Neural crest cell (in vitro differentiated cells): ENCODE measurements at places on chromosomes 5 and 9. TPM values are rescaled to one million over a fixed set of nuclear protein-coding genes. Genes with fewer than 3 reads are reported as not detected.

DNA sequence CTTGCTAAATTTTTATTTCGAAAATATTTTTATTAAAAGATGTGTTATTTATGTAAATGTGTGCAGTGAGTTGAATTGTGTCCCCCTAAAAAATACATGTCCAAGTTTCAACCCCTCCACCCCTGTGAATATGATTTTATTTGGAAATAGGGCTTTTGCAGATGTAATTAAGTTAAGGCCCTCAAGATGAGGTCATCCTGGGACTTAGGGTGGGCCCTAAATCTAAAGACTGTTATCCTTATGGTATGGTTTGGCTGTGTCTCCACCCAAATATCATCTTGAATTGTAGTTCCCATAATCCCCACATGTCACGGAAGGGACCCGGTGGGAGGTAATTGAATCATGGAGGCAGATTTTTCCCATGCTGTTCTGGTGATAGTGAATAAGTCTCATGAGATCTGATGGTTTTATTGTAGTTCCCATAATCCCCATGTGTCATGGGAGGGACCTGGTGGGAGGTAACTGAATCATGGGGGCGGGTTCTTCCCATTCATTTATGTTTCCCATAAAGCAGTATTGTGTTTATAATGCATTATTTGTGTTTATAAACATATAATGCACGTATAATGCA lies 1.5 kb upstream of the TMED7 start:
- no peak for DNase-seq
- no peak overlapping the region for H3K27ac ChIP-seq
- no peaks in the 10 kb centered on the region for H3K27me3 ChIP-seq
- H3K4me1 ChIP-seq, result peaks cover 12% of the 10 kb centered on the region
- H3K36me3 ChIP-seq, result peaks cover under 1% of the 10 kb centered on the region

- peaks cover 8% of the 10 kb centered on the region for H3K4me1 ChIP-seq
- H3K4me3 ChIP-seq, result no peak overlapping the region
- no peaks in the 10 kb centered on the region for H3K36me3 ChIP-seq
- no peak overlapping the region for H3K27ac ChIP-seq
Observed at GRCh38 chr5:150579462-150580400, 60.7 kb upstream of the SYNPO start.

The RPS23 gene
- 2,549 and 2,556 TPM in 2 replicates for total RNA-seq

DNA sequence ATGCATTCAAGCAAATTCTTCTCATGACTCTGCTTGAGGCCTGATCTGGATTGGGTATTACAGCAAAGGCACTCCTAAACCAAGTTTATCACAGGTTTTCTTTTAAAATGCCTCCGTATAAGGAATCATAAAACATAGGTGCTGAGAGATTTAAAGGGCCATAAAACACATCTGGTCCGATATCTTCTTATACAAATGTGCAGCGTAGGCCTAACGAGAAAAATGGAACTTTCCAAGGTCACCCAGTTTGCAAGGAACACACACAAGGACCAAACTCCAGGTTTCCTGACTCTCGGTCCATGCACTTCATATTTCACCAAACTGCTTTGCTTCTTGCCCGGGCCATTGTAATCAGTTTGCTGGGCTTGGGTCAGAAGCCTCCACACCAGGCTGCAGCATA lies 22.1 kb downstream of the SH3RF2 start:
- no peaks in the 10 kb centered on the region for H3K27me3 ChIP-seq
- H3K36me3 ChIP-seq, result no peaks in the 10 kb centered on the region
- H3K4me1 ChIP-seq, result no peaks in the 10 kb centered on the region
- H3K4me3 ChIP-seq, result no peak overlapping the region
- no peak for DNase-seq

GRCh38 chr5:57277085-57277484 lies 103.2 kb downstream of the GPBP1 start:
- no peak overlapping the region for H3K4me3 ChIP-seq
- no peaks in the 10 kb centered on the region for H3K4me1 ChIP-seq
- no peaks in the 10 kb centered on the region for H3K27me3 ChIP-seq
- no peak for DNase-seq
- no peaks in the 10 kb centered on the region for H3K36me3 ChIP-seq
- H3K27ac ChIP-seq, result no peak overlapping the region

DNA sequence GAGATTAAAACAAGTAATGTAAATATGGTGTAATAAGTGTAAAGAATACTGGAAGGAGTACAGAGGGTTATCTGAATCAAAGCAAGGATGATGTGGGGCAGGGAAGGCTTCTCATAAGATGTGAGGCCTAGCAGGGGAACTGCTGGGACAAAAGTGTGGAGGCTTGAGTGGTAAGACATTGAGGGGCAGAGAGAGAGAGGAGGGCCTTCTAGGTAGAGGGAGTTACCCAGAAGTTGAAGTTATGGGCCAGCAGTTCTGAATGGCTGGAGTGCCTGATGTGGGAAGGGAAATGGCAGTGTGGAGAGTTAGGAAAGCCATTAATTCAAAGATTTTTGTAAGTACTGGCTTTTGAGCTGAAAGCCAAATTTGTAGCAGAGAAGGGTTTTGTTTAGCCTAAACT lies 36.8 kb downstream of the CPEB4 start:
- no peaks in the 10 kb centered on the region for H3K27me3 ChIP-seq
- no peak overlapping the region for H3K27ac ChIP-seq
- no peak for DNase-seq

GRCh38 chr5:52466113-52466512 lies 321.6 kb upstream of the ITGA1 start:
- no peak overlapping the region for H3K27ac ChIP-seq
- H3K27me3 ChIP-seq, result no peaks in the 10 kb centered on the region
- H3K36me3 ChIP-seq, result no peaks in the 10 kb centered on the region
- DNase-seq, result no peak
- no peak overlapping the region for H3K4me3 ChIP-seq

GRCh38 chr5:143574236-143574635 lies 170.8 kb upstream of the NR3C1 start:
- no peak overlapping the region for H3K4me3 ChIP-seq
- H3K36me3 ChIP-seq, result no peaks in the 10 kb centered on the region
- H3K27me3 ChIP-seq, result no peaks in the 10 kb centered on the region
- no peak for DNase-seq

The PCDHB10 gene
- total RNA-seq, result 5.2 and 5.5 TPM in 2 replicates

The FYB1 gene
- total RNA-seq, result not detected in 2 replicates

- peaks cover 14% of the 10 kb centered on the region for H3K27me3 ChIP-seq
- H3K4me3 ChIP-seq, result peak overlapping the region; percentile 83
- no peaks in the 10 kb centered on the region for H3K36me3 ChIP-seq
- peak overlapping the region; percentile 38 for H3K27ac ChIP-seq
- peaks cover 15% of the 10 kb centered on the region for H3K4me1 ChIP-seq
Observed at GRCh38 chr9:6080154-6080716, 64.8 kb upstream of the RANBP6 start.

GRCh38 chr9:132742821-132743311 lies 72.6 kb downstream of the GTF3C4 start:
- H3K4me1 ChIP-seq, result peaks cover 27% of the 10 kb centered on the region
- no peak overlapping the region for H3K27ac ChIP-seq
- H3K4me3 ChIP-seq, result no peak overlapping the region
- no peaks in the 10 kb centered on the region for H3K36me3 ChIP-seq

The ITGA2 gene
- total RNA-seq, result 1.7 and 2.0 TPM in 2 replicates

GRCh38 chr9:33820231-33820745 lies 3.3 kb downstream of the UBE2R2 start:
- peaks cover 34% of the 10 kb centered on the region for H3K4me1 ChIP-seq
- no peak for DNase-seq
- H3K4me3 ChIP-seq, result peak overlapping the region; percentile 97

DNA sequence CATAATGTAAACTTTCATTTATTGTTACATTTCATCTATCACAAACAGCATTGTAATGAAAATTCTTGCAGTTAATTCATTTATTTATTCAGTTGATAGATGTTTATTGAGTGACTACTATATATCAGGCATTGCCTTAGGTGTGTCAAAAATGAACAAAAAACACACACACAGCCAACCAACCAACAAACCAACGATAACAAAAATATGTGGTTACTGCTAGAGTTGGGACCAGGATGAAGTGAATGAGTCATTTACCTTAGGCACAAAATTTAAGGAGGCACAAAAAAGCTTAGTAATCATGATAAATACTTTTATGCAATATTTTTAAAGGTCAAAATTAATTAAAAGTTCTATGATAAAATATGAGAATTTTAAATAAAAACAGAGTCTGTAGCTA lies 223.4 kb downstream of the CSNK1G3 start:
- H3K4me3 ChIP-seq, result no peak overlapping the region
- no peaks in the 10 kb centered on the region for H3K4me1 ChIP-seq
- no peak overlapping the region for H3K27ac ChIP-seq
- DNase-seq, result no peak
- H3K27me3 ChIP-seq, result no peaks in the 10 kb centered on the region

GRCh38 chr9:78879324-78880100 lies 582.6 kb downstream of the PSAT1 start:
- no peaks in the 10 kb centered on the region for H3K27me3 ChIP-seq
- no peaks in the 10 kb centered on the region for H3K36me3 ChIP-seq
- H3K4me3 ChIP-seq, result no peak overlapping the region
- no peaks in the 10 kb centered on the region for H3K4me1 ChIP-seq

GRCh38 chr5:55052383-55052931 lies 28.4 kb downstream of the GZMK start:
- H3K27me3 ChIP-seq, result no peaks in the 10 kb centered on the region
- no peaks in the 10 kb centered on the region for H3K4me1 ChIP-seq
- no peak overlapping the region for H3K27ac ChIP-seq
- DNase-seq, result no peak
- H3K36me3 ChIP-seq, result no peaks in the 10 kb centered on the region
- H3K4me3 ChIP-seq, result no peak overlapping the region

DNA sequence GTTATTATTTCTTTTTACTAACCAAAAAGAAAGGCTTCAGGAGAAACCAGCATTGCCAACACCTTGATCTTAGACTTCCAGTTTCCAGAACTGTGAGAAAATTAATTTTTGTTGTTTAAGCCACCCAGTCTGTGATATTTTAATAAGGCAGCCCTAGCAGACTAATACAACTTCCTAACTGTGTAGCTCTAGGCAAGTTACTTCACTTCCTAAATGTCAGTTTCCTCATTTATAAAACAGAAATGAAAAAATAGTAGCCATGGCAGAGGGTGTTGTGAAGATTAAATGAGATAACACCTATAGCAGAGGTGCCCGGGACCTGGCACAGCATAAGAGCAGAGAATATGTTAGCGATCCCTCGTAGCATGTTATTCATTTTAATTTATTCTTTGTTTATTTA lies 66.6 kb upstream of the HAND1 start:
- H3K4me3 ChIP-seq, result no peak overlapping the region
- peaks cover 4% of the 10 kb centered on the region for H3K4me1 ChIP-seq
- H3K36me3 ChIP-seq, result no peaks in the 10 kb centered on the region
- peaks cover 61% of the 10 kb centered on the region for H3K27me3 ChIP-seq
- H3K27ac ChIP-seq, result no peak overlapping the region

- H3K4me3 ChIP-seq, result no peak overlapping the region
- H3K4me1 ChIP-seq, result no peaks in the 10 kb centered on the region
- H3K27me3 ChIP-seq, result no peaks in the 10 kb centered on the region
- peaks cover 10% of the 10 kb centered on the region for H3K36me3 ChIP-seq
- peak overlapping the region; percentile 9 for H3K27ac ChIP-seq
Observed at GRCh38 chr5:148425808-148426207, 42.0 kb downstream of the FBXO38 start.

DNA sequence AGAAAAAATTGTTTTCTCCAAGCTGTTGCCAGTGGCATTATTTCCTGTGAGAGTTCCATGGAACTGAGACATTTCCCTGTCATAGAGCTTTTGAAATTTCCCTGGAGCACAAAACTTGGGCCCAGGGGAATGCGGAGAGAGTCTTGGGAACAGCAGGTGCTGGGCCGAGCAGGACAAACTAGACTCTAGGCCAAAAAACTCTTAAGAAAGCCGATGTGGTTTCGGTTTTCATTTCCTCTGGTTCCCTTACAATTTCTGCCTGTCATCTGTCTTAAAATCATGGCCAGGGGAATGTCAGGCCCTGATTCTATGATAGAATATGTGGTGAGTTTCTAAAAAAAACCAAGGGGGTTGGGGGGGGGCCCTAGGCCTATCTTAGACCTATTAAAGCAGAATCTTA lies 4.6 kb downstream of the SLC35A4 start:
- H3K4me1 ChIP-seq, result peaks cover 18% of the 10 kb centered on the region
- no peaks in the 10 kb centered on the region for H3K27me3 ChIP-seq
- no peak overlapping the region for H3K27ac ChIP-seq
- H3K4me3 ChIP-seq, result peak overlapping the region; percentile 79

GRCh38 chr9:107208121-107208520 lies 75.0 kb upstream of the RAD23B start:
- H3K27ac ChIP-seq, result no peak overlapping the region
- no peak overlapping the region for H3K4me3 ChIP-seq
- no peaks in the 10 kb centered on the region for H3K27me3 ChIP-seq
- H3K4me1 ChIP-seq, result peaks cover 6% of the 10 kb centered on the region
- no peak for DNase-seq

- no peak overlapping the region for H3K4me3 ChIP-seq
- H3K27me3 ChIP-seq, result peaks cover 4% of the 10 kb centered on the region
- no peaks in the 10 kb centered on the region for H3K36me3 ChIP-seq
- no peaks in the 10 kb centered on the region for H3K4me1 ChIP-seq
Observed at GRCh38 chr9:76297721-76298239, 96.4 kb downstream of the RFK start.

The SNCB gene
- total RNA-seq, result 0.40 and 0.96 TPM in 2 replicates

DNA sequence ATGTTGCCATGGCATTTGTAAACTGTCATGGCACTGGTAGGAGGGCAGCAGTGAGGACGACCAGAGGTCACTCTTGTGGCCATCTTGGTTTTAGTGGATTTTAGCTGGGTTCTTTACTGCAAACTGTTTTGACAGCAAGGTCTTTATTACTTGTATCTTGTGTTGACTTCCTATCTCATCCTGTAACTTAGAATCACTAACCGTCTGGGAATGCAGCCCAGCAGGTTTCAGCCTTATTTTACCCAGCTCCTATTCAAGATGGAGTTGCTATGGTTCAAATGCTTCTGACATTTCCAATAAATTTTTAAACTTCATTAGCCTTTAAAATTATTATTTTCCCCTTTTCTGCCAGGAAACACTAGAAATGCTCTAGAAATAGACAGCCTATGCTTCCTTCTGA lies 839.1 kb downstream of the NR2F1-AS1 start:
- no peak overlapping the region for H3K27ac ChIP-seq
- no peaks in the 10 kb centered on the region for H3K4me1 ChIP-seq
- H3K4me3 ChIP-seq, result no peak overlapping the region
- H3K36me3 ChIP-seq, result peaks cover 2% of the 10 kb centered on the region
- DNase-seq, result no peak
- no peaks in the 10 kb centered on the region for H3K27me3 ChIP-seq

GRCh38 chr5:138610918-138611677 lies 35.9 kb upstream of the HSPA9 start:
- H3K36me3 ChIP-seq, result no peaks in the 10 kb centered on the region
- DNase-seq, result peak; percentile 41
- no peaks in the 10 kb centered on the region for H3K27me3 ChIP-seq
- H3K4me1 ChIP-seq, result peaks cover 44% of the 10 kb centered on the region

The ENHO gene
- 12.0 and 13.2 TPM in 2 replicates for total RNA-seq

DNA sequence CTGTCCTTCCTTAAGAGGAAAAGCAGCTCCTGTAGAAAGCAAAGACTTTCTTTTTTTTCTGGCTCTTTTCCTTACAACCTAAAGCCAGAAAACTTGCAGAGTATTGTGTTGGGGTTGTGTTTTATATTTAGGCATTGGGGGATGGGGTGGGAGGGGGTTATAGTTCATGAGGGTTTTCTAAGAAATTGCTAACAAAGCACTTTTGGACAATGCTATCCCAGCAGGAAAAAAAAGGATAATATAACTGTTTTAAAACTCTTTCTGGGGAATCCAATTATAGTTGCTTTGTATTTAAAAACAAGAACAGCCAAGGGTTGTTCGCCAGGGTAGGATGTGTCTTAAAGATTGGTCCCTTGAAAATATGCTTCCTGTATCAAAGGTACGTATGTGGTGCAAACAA lies 42.3 kb downstream of the NR4A3 start:
- H3K27me3 ChIP-seq, result no peaks in the 10 kb centered on the region
- no peak for DNase-seq
- H3K36me3 ChIP-seq, result no peaks in the 10 kb centered on the region
- H3K27ac ChIP-seq, result no peak overlapping the region

The CA9 gene
- 0.45 and 0.63 TPM in 2 replicates for total RNA-seq
